NCI-H446 treated with DMSO at 0.1 percent for 48 hours (cell line): ENCODE measurements at places on chromosomes 3 and 15.
A peak's percentile ranks its signal among the peaks of the same experiment; 100 is the strongest.

- peak; percentile 39 for DNase-seq
Observed at GRCh38 chr3:122665881-122666280, 14.8 kb upstream of the PARP14 start.

- peak; percentile 31 for DNase-seq
Observed at GRCh38 chr15:64070965-64071851, 22.4 kb downstream of the CIAO2A start.

- no peak for DNase-seq
Observed at GRCh38 chr15:25582886-25583285, 144.1 kb upstream of the UBE3A start.

GRCh38 chr15:90001062-90001682 is at the start of gene ZNF710:
Gene ZNF710 (plus strand): TSS chr15:90001324. CDS start chr15:90067138, 65,814 bp downstream.
- DNase-seq = peak; percentile 4

- no peak for DNase-seq
Observed at GRCh38 chr15:37370941-37371340, 270.6 kb upstream of the MEIS2 start.

GRCh38 chr3:183725387-183725786 is 27.8 kb downstream of the YEATS2 start:
- no peak for DNase-seq
